ENCODE measurements at places on chromosomes 1 and 21.

DNA sequence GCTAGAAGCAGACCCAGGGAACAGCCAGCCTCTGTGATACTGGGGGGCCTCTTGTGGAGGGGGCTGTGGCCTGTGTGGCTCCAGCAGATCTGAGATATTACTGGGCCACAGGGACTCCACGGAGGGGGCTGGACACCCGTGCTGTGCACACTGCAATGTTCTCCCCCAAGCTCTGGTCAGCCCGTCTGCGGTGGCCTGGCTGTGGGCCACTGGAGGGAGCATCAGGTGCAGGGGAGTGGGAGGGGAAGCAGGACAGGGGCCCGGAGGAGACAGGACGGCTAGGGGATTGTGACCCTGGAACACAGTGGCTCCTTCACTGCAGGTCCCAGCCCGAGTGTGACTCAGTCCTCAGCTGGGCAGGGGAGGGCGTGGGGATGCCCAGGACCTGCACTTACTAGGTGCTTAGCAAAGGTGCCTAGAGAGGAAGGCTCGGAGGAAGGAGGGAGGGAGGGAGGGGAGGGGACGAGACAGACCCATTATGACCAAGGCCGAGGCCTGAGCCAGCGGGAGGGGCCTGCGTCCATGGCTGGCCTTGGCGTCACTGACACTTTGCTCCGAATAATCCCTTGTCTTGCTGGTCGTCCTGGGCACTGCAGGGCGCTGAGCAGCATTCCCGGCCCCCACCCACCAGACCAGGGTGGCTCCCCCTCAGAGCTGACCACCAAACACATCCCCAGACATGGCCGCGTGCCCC, 44.2 kb downstream of the PRDM16 start:
- no peak for DNase-seq

- no peak for DNase-seq
Observed at GRCh38 chr1:10897321-10897980, 101.0 kb upstream of the CASZ1 start.

DNA sequence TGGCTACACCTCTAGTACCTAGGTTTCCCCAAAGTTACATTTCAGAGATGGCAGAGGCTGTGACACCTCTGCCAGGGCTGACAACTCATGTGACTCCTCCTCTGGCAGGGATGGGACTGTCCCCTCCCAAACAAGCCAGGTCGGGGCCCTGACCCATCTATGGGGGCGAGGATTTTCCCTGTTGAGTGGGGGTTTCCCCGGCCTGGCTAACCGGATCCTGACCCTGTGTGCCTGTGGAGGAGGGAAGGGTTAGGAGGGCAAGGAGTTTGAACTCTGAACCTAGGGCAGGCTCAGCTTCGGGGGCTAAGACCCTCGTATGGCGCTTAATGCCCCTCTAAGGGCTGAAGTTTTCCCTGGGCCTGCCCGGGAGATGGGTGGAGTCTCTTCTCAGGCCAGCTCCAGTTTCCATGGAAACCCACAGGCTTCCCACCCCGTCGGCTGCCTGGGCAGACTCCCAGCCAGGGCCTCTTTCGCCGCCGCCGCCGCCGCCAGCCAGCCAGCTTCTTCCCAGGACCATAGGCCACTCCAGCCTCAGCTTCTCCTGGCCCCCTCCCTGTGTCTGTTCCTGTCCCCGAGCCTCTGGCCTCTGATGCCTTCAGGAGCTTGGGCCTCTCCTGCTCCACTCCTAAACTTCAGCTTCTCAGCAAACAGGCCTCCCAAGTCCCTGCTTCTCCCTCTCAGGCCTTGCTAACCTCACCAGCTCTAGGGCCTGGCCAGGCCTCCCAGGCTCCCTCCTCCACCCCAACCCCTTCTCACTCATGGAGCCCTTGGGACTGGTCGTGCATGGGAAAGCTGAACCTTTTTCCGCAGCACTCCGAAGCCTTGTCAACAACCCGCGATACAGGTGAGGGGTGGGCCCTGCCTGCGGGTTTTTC, at the start of gene BTBD19:
TSS of gene BTBD19 (plus strand) at position 461 of the 875 bp plus-strand sequence. CDS start at position 759, 298 bp downstream.
- DNase-seq, result peak; percentile 76

GRCh38 chr21:34887105-34887442, 162.0 kb downstream of the RUNX1 start:
- peak; percentile 56 for DNase-seq

DNA sequence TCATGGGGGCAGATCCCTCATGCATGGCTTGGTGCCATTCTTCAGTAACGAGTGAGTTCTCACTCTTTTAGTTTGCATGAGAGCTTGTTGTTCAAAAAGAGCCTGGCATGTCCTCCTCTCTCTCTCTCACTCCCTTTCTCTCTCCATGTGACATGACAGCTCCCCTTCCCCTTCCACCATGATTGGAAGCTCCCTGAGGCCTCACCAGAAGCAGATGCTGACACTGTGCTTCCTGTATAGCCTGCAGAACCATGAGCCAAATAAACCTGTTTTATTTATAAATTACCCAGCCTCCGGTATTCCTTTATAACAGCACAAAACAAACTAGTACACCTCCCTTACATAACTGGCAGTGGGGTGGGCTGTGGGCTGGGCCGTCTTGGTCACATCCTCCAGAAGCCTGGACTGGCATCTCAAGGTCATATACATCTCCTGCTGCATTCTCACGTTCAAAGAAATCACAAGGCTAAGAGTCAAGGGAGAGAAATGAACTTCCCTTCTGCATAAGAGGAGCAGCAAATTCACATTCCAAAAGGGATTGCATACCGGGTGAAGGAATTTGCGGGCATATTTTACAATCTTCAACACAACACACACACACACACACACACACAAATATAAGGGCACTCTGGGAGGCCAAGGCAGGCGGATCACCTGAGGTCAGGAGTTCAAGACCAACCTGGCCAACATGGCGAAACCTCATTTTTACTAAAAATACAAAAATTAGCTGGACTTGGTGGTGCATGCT, 2.3 kb upstream of the CCSAP start:
- no peak for DNase-seq

GRCh38 chr1:113452921-113453770, 62.8 kb downstream of the MAGI3 start:
- DNase-seq, result peak; percentile 67

- DNase-seq, result no peak
Observed at GRCh38 chr1:50940291-50940690, 19.8 kb downstream of the FAF1 start.

- peak; percentile 89 for DNase-seq
Observed at GRCh38 chr1:182962554-182963115, 9.7 kb upstream of the SHCBP1L start.

DNA sequence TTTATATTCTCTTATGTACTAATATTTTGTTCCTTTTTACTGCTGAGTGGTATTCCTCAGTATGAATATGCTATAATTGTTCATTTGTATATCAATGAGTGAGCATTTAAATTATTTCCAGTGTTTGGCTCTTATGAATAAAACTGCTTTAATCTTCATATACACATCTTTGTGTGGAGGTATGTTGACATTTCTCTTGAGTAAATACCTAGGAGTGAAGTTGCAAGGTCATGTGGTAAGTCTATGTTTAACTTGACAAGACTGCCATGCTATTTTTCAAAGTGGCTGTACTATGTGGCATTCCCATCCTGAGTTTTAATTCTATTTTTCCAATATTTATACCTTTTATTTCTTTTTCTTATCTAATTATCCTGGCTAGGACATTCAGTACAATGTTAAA, 124.2 kb downstream of the ADSS2 start:
- no peak for DNase-seq

DNA sequence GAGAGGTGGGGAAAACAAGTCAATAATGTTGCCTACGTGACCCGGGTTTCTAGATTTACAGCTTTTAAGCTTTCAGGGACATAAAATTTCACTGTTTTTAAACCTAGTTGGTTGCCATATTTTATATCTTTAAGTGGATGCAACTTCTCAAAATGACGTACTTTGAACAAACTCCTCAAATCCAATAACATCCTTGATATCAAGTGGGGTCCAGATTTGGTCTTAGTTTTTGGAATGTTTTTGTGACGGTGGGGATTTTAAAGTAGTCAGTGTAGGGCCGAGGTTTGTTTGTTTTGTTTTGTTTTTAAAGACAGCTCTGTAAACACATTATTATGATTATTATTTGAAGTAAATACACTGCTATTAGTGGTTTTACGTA, 453 bp downstream of the CDKN2C start:
- no peak for DNase-seq

DNA sequence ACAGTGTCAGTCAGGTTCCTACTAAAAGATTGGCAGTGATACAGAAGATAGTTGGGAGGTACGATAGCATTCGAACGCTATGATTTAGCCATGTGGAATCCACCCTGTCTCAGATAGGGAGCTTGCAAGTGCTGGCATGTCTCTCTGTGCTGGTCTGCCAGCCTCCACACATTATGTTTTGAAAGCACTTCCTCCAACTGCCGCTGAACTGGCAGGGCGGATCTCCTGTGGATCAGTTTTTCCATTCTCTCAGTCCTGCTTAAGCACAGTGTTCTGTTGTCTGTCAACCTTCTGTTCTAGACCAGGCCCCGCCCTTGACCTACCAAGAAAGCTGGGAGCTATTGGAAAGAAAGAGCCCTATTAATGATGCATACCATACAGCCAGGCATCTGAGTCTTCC, 65.5 kb upstream of the PALMD start:
- DNase-seq, result no peak

DNA sequence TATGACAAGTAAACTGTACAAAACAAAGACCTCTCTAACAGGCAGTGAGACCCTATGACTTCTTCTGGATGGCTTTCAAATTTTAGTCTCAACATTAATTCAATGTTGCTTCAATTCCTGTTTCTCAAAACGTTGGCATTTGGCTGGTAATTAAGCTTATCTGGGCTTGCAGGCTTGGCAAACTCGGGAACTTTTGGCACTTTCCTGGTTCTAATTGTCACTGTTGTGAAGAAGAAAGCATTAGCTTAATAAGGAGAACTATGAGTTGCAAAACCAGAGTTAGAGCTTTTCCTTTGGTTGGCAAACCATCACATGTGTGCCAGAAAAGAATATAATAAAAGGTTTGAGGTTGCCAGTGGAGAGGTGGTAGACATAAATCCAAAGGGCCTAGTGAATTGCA, 698.3 kb downstream of the LRRIQ3 start:
- no peak for DNase-seq

DNA sequence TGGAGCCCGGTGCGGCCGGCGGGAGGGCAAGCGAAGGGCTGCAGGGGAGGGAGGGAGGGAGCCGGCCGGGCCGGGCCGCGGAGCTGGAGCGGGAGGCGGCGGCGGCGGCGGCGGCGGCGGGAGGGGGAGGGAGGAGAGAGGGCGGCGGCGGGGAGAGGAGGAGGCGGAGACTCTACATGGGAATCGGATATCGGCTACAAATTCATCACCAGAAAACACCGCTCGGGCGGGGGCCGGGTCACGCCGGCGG, at the start of gene AKT3:
TSS of gene AKT3 (minus strand) at position 42 of the 250 bp plus-strand sequence. CDS start 7,073 bp downstream, outside the sequence.
- peak; percentile 68 for DNase-seq

DNA sequence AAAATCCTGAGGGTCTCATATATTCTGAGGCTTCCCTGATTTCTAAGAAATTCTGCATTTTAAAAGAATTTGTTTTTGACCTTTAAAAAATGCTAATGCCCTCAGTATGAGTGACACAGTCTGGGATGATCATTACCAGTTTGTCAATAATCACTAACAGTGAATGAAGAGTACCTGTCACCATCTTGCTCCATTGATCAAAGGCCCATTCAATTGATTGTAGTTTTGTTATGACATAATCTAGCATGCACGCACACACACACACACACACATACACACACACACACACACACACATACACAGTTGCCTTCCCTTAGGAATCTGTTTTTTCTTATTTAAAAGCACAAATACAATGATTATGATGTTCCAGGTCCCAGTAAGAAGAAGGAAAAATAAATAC, 250.4 kb downstream of the NFIA start:
- no peak for DNase-seq

Data from erythroblast (primary cell).